ENCODE measurements at places on chromosomes 7 and 10.

GRCh38 chr7:885893-886625, 9.7 kb downstream of the GET4 start:
- DNase-seq, result no peak

- no peak for DNase-seq
Measured at GRCh38 chr10:102647443-102648268, 3.4 kb downstream of the TRIM8 start.

- no peak for DNase-seq
Measured at GRCh38 chr10:22629126-22629525, 85.3 kb downstream of the PIP4K2A start.

GRCh38 chr7:38292442-38292841, 19.0 kb upstream of the TARP start:
- DNase-seq, result no peak

GRCh38 chr7:97697396-97697795, 34.5 kb upstream of the TAC1 start:
- DNase-seq, result no peak

- no peak for DNase-seq
Measured at GRCh38 chr10:71753091-71753959, 20.0 kb downstream of the VSIR start.

DNA sequence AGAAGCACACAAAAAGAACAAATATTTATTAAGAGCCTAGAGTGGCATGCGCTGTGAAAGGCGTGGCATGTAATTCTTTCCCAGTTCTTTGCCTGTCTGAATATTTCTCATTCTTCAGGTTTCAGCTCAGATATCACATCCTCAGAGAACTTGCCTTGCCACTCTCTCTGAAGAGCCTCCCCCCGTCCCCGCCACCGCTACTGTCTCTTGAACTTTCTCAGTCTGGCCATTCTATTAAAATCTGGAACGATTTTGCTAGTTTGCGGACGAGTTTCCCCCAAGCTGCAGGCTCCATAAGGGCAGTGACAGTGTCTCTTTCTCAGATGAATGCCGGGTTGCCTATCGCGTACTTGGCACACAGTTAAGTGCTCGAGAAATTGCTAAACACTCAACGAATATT, 787 bp upstream of the PLEKHA1 start:
- DNase-seq, result no peak

DNA sequence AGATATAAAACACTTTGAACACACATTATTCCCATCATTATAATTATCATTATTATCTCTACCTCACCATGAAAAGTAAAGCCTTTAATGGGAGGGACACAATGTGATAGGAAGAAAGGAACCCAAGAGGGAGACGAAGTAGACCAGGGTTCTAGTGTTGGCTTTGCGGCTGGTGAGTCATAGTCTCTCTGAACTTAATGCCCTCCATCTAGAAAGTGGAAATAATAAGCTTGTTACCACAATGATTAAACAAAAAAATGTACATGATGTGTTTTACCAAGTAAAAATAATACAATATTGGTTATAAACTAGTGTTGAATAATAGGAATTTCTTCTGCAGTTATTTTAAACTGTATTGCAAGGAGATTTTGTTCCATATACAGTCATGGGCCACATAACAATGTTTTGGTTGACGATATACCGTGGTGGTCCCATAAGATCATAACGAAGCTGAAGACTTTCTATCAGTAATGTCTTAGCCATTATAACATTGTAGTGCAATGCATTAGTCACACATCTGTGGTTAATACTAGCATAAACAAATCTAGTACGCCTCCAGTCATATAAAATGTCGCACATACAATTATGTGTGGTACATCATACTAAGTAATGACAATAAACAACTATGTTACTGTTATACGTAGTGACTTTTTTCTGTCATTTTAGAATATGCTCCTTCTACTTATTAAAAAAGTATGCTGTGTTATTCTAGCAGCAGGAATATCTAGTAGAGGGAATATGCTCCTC, 450.6 kb upstream of the SORCS1 start:
- DNase-seq, result no peak

DNA sequence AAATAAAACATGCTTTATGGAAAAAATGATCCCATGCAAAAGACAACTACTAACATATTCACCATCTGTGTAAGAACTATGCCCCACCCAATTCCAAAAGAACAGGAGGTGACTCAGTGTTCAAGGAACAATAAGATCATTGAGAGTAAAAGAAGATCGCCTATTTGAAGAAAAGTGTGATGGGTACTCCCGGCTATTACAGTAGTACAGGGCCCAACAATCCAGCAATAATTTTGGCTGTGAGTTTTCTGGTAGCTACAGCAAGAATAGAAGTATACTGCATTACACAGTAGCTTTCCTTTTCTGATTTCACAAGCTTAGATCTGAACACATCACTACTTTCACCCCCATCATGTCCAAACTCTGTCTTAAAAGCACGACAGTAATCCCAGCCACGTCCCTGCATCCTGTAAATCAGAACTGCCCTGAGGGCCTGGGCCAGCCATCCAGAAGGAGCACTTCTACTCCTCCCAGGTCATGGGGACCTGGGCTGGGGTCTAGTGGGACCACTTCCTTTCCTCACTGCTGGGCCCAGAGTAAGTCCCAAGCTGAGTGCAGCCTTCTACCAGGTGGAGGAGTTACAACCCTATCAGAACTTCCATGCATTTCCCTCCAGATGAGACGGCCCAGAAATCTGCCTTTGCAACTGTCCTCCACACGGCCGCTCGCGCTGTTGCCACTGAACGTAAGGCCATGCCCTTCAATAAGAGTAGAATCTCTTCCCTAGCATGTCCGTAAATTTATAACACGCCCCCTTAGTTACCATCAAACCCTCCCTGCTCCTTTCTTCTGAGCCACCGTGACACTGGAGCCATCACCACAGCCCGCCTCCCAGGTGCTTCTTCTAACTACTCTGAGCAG, 7.9 kb downstream of the ESYT2 start:
- DNase-seq, result no peak

DNA sequence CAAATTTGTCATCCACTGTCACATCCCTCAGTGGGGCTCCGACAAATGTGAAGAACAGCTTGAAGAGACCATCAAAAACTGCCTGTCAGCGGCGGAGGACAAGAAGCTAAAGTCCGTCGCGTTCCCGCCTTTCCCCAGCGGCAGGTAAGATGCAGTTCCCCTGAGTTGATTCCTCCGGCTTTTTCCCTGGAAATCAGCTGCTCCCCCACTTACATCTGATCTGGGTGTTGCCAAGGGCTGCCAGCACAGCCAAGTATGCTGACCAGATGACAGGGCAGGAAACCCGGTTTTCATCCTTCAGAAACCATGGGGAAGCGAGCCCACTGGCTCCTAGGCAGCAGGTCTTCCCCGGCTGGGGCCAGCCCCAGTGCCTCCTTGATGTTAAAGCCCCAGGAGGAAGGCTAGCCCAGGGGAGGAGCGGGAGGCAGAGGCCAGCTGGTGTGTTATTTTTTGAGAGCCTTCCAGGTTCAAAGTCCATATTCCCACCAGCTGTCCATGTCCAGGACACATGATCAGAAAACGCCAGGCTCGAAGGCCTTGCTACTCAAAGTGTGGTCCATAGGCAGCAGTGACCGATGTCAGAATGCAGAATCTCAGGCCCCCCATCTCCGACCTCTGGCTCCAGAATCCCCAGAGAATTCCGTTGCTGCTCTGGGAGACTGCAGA, 23.4 kb downstream of the AIFM2 start:
- DNase-seq, result no peak

- no peak for DNase-seq
Measured at GRCh38 chr10:42977032-42977416, 99.8 kb upstream of the RET start.

DNA sequence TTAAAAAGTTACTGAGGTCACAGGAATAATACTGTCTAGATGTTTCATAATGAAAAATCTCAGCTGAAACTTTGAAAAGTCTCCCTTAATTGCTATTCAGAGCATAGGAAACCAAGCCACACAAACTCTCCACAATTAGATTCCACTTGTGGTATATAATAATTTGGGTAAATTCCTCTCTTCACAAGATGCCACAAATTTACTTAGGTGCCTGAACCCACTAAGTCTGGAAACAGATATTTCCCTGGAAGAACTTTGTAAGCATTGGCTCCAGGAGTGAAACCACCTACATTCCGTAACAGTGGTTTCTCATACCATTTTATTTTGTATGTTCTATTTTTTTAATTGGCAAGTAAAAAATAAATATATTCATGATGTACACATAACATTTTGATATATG, 493.4 kb downstream of the SEMA3D start:
- DNase-seq, result no peak
